ENCODE measurements at places on chromosomes 4 and X. TPM values are rescaled to one million over a fixed set of nuclear protein-coding genes. Genes with fewer than 3 reads are reported as not detected.

The NALF2 gene
- not detected for total RNA-seq

The DUSP21 gene
- not detected for total RNA-seq

The ETNPPL gene
- not detected for total RNA-seq

The CLCN4 gene
- 10.9 TPM for total RNA-seq

The EOLA2 gene
- 23.6 TPM for total RNA-seq

The GPC3 gene
- 5.7 TPM for total RNA-seq

The SPANXA2 gene
- 0.68 TPM for total RNA-seq

The NAA11 gene
- not detected for total RNA-seq

The AGTR2 gene
- total RNA-seq: not detected

The SNCA gene
- total RNA-seq: 19.3 TPM

The ADGRL3 gene
- total RNA-seq: not detected

The CENPVL2 gene
- not detected for total RNA-seq

The USP27X gene
- total RNA-seq: 0.87 TPM

The GAGE1 gene
- total RNA-seq: not detected

The SUPT20HL1 gene
- total RNA-seq: not detected

The NOX1 gene
- total RNA-seq: not detected

The PDE6B gene
- not detected for total RNA-seq

The SLBP gene
- total RNA-seq: 92.3 TPM

The HTR2C gene
- total RNA-seq: not detected

The SPATA18 gene
- total RNA-seq: 0.11 TPM

The DTHD1 gene
- not detected for total RNA-seq

The MRPS18C gene
- total RNA-seq: 19.0 TPM

The CDKL5 gene
- total RNA-seq: 3.8 TPM

The CXorf49 gene
- not detected for total RNA-seq

The SPANXB1 gene
- total RNA-seq: not detected

The PFKFB1 gene
- total RNA-seq: not detected

The PF4V1 gene
- total RNA-seq: not detected

The ZXDA gene
- total RNA-seq: 3.8 TPM

The G3BP2 gene
- 116 TPM for total RNA-seq

The KCND1 gene
- not detected for total RNA-seq

The GAB1 gene
- 2.3 TPM for total RNA-seq

The FAM9C gene
- not detected for total RNA-seq

The DCTD gene
- total RNA-seq: 99.7 TPM

The FREM3 gene
- not detected for total RNA-seq

The SETD7 gene
- 13.5 TPM for total RNA-seq

The GPR78 gene
- 4.6 TPM for total RNA-seq

The KDM6A gene
- total RNA-seq: 11.9 TPM

The PHEX gene
- total RNA-seq: 0.16 TPM

The SOWAHB gene
- total RNA-seq: not detected

The FGA gene
- not detected for total RNA-seq

The ITM2A gene
- total RNA-seq: not detected

Measured in SJSA1 (cell line).